Fibroblast of skin of scalp (primary cell): ENCODE measurements at places on chromosomes 6 and 20.

GRCh38 chr20:33273117-33273851, 9.7 kb upstream of the BPIFB1 start:
- no peak for DNase-seq

DNA sequence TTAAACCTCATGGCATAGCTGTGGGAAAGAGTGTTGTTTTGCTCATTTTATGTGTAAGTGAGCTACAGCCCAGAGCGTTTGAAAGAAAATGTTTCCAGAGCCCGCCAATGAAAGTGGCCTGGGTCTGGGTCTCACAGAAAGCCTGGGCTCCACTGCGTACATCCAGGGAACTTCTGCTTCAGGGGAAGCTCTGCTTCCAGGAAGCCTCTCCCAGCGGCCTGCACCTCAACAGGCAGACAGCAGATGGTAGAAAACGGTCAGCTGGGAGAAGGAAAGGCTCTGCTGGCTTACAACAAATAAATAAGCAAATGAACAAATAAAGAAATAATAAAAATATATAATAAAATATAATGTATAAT, 270.5 kb upstream of the SUPT3H start:
- no peak for DNase-seq

DNA sequence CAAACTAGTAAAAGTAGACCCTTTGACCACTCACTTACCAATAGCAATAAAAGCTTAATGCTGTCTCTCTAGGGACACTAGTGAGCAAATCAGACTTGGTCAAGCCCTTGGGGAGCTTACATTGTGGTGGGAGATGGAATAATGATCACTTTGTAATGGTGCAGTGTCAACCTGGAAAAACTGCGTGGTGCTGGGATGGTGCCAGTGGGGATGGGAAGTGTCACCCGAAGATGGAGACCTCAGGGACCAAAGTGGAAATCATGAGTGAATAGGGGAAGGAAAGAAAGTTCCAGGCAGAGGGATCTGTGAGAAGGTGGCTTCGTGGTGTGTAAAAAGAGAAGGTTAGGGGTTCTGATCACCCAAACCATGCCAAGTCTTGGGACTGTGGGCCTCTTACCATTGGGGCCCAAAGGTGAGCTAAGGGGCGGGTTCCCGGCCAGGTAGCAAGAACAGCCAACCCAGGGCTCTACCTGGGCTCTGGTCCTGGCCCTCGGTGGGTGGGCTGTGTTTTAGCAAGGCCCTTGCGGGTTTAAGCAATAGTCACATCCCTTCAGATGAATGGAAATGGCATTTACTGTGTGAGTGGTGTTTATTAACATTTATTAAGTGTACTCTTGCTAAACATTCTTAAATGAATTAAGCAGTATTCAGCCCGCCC, 15.5 kb downstream of the DYNLRB1 start:
- no peak for DNase-seq

DNA sequence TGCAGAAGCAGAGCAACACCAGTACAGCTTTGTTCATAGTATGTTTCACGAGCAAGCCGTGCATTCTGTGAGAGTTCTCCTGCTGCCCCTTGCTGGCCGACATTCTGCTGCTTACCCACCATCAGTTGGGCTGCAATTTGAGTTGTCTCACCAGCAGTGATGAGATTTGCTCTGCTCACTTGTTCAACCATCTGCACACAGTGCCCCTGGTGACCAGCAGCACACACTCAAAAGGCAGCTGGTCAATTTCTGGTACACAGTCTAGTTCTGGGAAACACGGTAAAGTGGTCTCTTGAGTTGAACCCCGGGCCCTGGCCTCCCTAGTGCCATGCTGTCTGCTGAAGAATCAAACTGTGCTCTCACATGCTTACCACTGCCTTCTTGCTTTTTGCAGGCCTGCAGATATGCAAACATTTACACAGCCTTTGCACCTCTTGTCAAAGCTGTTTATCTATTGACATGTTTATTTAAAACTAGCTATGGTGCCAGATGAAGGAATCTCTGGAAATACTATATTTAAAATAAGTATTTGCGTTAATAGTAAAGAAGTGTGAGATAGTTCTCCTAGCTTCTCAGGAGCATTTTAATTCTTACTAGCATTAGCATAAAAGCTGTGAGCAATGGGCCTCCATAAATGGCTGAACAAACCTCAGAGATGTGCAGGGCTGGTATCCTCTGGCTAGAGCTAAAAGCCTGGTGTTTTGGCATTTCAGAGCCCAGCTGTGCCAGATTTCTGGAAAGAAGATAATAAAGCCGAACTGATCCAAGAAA, 234.3 kb downstream of the ARHGAP18 start:
- no peak for DNase-seq
